ENCODE measurements at places on chromosomes 6 and 20.

- no peak for DNase-seq
These were observed 134.1 kb downstream of the SOBP start for GRCh38 chr6:107624050-107624449.

GRCh38 chr20:16609066-16609465 lies 35.8 kb upstream of the KIF16B start:
- DNase-seq, result no peak

- DNase-seq, result no peak
These were observed 14.6 kb upstream of the SNX9 start for GRCh38 chr6:157808405-157808950.

GRCh38 chr6:132868057-132868456 lies 53.7 kb downstream of the RPS12 start:
- no peak for DNase-seq

DNA sequence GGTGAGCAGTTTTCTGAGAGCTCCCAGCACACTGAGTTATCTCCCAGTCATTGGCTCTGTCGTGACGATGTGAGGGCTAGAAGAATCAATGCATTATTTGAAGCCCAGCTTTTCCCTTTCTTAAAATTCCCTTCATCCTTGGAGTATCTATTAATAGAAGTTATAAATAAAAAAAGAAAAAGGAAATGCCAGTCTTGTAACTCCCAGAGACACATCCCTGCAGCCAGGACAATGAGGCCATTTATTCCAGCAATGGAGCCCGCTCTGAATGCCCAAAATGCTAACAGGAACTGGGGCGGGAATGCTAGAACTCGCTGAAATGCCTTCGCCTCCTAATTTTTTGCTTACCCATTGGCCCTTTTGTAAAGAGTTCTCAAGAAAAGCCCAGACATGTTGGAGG lies 305.8 kb downstream of the TFAP2C start:
- no peak for DNase-seq

DNA sequence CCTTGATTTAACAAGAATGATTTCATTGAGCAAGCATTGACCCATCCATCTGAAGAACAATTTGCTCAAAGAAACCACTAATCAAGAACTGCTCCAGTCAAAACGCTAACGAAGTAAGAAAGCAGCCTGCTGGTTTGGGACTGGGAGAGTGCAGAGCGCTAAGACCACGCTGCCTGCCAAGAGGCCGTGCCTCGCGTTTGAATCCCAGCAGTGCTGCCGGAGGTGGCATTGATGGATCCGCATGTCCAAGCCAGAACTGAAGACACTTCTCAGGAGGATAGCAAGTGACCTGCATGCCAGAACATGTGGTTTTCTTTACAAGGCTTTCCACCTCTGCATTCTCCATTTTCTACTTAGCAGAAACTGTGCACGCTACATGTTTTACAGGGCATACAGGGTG lies 105.2 kb upstream of the FOXC1 start:
- DNase-seq, result no peak

DNA sequence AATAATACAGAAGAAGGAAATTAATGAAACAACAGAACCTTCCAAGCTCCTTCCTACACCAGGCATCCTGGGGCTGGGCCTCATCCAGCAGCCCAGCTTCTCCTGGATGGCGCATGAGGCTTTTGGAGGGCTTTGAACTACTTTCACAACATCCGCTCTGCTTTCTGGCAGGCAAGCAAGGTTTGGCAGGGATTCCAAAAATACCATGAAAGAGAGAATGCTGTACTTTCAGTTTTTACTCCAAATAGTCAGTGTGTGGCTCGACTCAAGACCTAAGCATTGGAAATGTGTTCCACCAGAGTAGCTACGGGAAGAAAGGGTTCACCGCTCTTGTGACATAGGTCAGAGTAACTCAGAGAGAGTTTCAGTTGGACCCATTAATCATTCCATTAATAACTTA lies 125.4 kb downstream of the OPRM1 start:
- no peak for DNase-seq

GRCh38 chr20:36043892-36044515 lies 75.6 kb downstream of the CNBD2 start:
- DNase-seq, result no peak

DNA sequence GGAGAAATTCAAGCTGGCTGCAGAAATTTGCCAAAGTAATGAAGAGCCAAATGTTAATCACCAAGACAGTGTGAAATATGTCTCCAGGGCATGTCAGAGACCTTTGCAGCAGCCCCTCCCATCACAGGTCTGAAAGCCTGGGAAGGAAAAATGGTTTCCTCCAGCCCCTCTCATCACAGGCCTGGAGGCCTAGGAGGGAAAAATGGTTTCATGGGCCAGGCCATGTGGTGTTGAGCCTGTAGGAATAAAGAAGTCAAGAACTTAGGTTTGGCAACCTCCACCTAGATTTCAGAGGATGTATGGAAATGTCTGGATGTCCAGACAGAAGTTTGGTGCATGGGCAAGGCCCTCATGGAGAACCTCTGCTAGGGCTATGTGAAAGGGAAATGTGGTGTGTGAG lies 185.0 kb downstream of the SLC35F1 start:
- no peak for DNase-seq

- no peak for DNase-seq
These were observed 35.1 kb upstream of the FAM83C start for GRCh38 chr20:35327074-35327976.

GRCh38 chr20:32019156-32019510 lies 8.9 kb downstream of the CCM2L start:
- DNase-seq, result no peak

- no peak for DNase-seq
These were observed 33.6 kb downstream of the RPRD1B start for GRCh38 chr20:38066969-38067716.

DNA sequence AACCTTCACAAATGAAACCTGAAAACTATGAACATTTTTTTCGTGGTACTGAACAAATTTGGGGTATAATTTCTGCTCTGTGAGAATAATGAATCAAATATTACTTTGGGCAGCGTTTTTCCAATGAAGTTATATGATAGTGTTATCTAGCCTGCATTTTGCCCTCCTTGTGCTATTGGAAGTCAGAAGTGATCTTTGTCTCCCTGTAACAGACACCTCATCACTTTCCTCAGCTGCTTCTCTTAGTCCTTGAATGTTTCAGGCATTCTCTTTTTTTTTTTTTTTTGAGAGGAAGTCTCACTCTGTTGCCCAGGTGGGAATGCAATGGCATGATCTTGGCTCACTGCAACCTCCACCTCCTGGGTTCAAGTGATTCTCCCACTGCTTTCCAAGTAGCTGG lies 10.2 kb downstream of the DDX27 start:
- DNase-seq, result no peak

GRCh38 chr20:9122571-9122970 lies 53.7 kb downstream of the PLCB4 start:
- no peak for DNase-seq

GRCh38 chr6:168029459-168030217 lies 32.2 kb downstream of the KIF25 start:
- DNase-seq, result no peak

DNA sequence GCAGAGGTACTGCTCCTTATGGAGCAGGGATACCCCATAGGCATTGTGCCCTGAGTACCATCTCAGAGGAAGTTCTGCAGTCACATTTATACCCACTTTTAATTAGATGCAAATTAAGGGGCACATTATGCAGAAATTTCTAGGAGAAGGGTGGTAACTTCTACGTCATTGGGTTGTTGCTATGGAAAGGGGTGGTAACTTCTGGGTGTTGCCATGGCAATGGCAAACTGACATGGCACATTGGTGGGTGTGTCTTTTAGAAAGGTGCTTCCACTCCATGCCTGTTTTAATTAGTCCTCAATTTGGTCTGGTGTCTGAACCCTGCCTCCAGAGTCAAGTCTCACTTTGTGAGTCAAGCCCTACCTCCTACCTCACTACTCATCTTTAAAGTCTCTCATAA lies 42.0 kb downstream of the RSPO3 start:
- no peak for DNase-seq

DNA sequence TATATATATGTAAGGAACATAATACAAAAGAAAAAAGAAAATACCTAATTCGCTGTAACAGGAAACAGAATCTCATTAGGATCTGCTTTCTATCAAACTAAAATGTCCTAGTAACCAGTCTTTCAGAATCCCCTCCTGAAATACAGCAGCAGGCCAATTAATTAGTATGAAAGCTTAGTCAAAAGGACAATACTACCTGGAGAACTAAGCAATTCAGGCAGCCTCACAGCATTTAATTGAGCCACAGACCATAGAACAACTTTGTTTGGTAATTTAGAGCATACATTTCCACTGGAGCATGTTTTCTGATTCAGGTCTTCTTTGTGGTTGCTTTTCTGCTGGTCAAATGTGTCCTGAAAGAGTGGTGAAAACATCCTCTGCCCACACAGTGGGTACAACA lies 516.0 kb downstream of the LMBRD1 start:
- DNase-seq, result no peak

DNA sequence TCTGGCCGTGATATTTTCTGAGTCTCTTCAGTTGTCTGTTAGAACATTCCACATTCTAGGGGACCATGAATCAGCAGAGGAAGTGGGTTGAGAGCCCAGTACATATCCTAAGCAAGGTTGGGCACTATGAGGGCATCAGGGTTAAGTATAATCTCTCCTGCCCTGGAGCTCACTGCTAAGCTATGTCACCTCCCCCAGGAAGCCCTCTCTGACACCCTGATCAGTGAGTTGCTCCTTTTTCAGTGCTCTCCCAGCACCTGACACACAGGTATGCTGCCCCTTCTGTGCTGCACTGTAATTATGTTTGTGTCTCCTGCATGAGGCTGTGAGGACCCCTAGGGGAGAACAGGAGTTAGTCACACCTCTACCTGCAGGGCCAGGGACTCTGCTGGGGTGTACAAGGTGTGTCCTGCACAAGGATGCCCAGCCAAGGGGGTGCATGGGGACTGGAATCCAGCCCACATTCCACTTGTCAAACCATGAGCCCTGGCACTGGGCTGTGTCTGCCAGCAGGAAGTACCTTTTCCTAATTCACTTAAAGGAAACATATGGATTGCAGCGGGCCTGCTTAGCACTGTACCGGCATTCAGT lies 3.9 kb downstream of the RAB44 start:
- no peak for DNase-seq

- no peak for DNase-seq
These were observed 10.0 kb upstream of the LATS1 start for GRCh38 chr6:149727793-149728498.

DNA sequence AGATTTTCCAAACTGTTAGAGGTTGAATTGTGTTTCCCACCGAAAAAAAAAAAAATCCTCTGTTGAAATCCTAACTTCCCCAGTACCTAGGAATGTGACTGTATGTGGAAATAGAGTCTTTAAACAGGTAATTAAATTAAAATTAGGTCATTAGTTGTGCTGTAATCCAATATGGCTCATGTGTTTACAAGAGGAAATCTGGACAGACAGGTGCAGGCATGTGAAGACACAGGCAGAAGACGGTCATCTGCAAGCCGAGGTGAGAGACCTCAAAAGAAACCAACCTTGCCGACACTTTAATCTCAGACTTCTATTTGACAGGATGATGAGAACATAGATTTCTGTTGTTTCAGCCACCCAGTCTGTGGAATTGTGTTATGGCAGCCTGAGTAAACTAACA lies 28.6 kb upstream of the EZR start:
- no peak for DNase-seq

- no peak for DNase-seq
These were observed 10.2 kb upstream of the FOXC1 start for GRCh38 chr6:1599469-1599868.

GRCh38 chr20:5002077-5002413 lies 735 bp upstream of the SLC23A2 start:
- DNase-seq, result no peak

DNA sequence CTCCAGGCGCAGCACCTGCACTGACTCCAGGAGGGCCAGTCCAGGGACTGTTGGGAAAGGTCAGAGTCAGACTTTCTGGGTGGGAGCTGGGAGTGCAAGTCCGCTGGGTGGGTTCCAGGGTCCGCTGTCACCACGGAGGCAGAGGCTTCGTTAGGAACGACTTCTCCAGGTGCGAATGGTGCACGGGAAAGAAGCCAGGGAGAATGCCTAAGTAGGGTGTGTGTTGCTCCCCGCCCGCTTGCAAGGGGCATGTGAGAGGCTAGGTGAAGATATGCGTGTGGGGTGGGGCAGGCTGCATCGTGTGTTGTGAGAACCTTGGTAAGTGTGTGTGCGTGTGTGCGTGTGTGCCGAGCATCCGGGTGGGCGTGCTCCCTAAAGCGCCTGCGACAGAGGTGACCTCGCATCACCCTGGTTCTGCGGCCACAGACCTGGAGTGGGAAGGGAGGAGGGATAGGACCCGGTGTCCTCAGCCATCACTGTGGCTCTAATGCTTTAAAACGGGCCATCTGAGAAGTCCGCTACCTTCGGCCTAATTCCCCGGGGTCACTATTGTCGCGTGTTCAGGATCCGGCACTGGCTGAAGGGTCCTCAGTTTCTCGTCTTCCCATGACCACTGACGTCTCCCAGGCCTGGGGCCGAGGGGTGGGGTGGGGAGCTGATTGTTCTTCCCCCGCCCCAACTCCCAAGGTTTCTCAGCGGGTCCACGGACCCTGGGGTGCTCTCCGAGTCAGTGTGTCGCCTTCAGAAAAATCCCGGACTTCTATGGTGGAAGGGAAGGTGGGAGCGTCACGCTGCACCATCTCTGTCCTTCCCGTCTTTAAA lies 6.1 kb downstream of the SLC32A1 start:
- DNase-seq, result no peak

GRCh38 chr6:113697632-113698410 lies 159.3 kb upstream of the MARCKS start:
- DNase-seq, result no peak

GRCh38 chr6:63496361-63496804 lies 75.9 kb upstream of the LOC128125822 start:
- DNase-seq, result no peak

- no peak for DNase-seq
These were observed 338.9 kb downstream of the QKI start for GRCh38 chr6:163753430-163753829.

GRCh38 chr20:41221614-41222218 lies 84.4 kb downstream of the PLCG1 start:
- DNase-seq, result no peak

DNA sequence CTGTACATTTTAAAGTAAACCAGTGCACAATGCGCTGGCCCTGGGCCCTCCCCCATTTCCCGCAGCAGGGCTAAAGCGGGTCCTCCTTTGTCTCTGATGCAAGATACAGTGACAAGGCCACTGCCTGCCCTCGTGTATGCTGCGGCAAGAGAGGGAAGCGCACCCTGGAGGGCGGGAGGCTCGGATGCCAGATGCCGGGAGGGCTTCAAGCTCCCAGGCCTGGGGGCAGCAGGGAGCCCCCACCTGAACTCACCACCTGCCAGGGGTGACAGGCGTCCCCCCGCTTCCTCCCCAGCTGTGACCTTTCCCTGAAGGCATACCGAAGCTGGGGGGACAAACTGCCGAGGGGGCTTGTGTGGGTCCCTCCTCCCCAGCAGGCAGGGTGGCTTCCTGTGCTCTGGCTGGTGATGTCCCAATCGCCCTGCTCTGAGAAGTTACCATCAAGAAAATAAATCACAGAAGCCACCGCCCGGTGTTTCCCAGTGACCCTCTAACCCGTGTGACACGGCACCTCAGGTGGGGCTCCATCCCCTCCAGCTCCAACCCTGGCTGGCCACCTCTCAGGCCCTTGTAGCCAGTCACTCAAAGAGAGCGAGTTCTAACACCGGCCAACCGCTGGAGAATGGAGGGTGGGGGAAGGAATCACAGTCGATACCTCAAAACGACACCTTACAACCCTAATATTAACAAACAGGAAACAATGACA lies 203.3 kb downstream of the PREX1 start:
- DNase-seq, result no peak

GRCh38 chr6:137951064-137951597 lies 84.1 kb downstream of the TNFAIP3 start:
- no peak for DNase-seq

Measured in activated CD4-positive, CD25-positive, alpha-beta regulatory T cell (primary cell).